NCI-H187 treated with DMSO at 0.1 percent for 48 hours (cell line): ENCODE measurements at places on chromosomes 6 and 20.
A peak's percentile ranks its signal among the peaks of the same experiment; 100 is the strongest.

- no peak for DNase-seq
Observed at GRCh38 chr6:89667872-89668556, 29.5 kb upstream of the LYRM2 start.

- no peak for DNase-seq
Observed at GRCh38 chr6:34370361-34370760, 22.1 kb downstream of the NUDT3 start.

GRCh38 chr6:38847497-38847896 is 132.4 kb downstream of the DNAH8 start:
- no peak for DNase-seq

- no peak for DNase-seq
Observed at GRCh38 chr6:63806573-63806913, 170.9 kb downstream of the PHF3 start.

GRCh38 chr6:158660333-158660754 is 10.5 kb downstream of the SYTL3 start:
- peak; percentile 93 for DNase-seq

DNA sequence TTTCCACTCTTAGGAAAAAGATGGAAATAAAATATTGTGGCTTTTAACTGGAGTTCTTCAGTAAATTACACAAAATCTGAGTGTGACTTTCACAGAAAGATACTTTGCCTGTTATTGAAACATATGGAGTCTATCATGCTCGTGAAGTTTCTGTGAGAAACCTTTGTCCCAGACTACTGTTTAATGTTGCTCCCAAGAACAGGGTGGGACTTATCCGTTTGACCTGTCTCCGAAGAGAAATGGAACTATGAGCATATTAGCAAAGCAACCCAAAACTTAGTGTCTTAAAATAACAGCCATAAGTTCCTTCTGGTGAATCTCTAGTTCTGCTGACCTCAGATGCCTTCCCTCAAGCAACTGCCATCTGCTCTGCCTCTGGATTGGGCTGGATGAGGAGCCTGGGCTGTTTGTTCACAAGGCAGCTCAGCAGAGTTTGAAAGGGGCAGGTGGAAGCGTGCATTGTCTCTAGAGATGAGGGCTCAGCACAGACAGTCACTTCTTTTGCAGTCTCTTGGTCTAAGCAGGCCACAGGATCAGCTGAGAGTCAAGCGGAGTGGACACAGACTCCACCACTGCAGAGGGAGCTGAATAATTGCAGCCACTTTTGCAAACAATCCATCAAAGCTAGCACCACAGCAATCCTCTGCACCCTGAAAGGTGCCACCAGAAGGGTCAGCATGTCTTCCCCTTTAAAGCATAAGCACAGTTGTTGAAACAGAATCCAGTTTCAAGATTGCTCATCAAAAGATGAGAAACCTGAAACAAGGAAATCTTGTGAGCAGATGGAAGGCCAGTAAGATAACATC is 52.8 kb downstream of the MYB start:
- DNase-seq: no peak

- DNase-seq: no peak
Observed at GRCh38 chr6:150710236-150710635, 110.6 kb downstream of the PLEKHG1 start.

DNA sequence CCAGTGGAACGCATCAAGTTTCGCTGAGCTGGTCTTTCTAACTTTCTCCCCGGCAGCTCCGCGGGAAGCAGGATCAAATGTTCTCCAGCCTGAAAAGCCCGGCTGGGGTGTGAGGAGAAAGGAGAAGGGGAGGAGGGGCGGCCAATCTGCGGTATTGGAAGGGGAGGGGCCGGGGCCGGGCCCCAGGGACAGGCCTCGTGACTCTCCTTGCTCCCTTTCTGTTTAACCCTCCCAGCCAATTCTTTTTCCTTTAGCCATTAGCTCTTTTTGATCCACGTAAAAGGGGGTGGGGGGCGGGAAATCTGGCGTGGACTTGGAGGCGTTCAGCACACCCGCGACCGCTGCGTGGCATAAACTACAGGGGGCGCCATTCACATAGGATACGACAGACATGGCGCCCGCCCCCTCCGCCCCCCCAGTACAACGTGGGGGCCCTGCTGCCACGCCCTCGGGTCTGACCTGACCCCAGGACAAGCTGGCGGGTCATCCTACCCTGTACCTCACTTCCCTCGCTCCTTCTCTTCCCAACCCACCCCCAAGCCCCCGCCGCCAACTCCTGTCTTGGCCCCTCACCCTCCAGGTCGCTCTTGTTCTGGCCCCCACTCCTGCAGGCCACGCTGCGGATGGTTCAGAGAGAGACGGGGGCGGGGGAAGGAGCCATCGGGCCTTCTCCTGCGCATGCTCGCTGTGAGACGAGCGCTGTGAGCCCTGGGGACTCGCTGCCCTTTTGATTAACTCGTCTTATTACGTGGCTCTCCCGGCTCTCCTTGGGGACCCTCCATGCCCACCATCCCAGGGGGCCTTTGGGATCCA is 7.8 kb upstream of the MDGA1 start:
- peak; percentile 50 for DNase-seq

- DNase-seq: no peak
Observed at GRCh38 chr6:144285798-144286502, 815 bp downstream of the UTRN start.

GRCh38 chr6:28215425-28215824 is 9.7 kb upstream of the ZSCAN9 start:
- DNase-seq: no peak

DNA sequence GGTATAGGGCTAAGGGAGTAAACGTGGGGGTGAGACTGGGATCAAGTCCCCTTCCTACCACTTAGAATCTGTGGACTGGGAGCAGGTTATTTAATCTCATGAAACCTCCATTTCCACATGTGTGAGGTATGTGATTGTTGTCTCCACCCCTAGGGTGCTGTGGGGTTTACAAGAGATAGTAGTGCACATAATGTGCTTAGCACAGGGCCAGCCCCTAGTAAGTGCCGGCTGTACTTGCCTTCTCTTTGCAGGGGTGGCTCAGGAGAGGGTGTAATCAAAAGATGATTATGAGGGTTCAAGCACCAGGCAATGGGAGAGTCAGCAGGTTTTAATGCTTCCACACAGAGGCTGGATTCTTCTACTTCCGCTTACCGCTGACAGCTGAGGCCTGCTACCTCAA is 6.9 kb downstream of the NT5E start:
- no peak for DNase-seq

GRCh38 chr6:131164506-131164905 is 29.2 kb downstream of the AKAP7 start:
- no peak for DNase-seq

DNA sequence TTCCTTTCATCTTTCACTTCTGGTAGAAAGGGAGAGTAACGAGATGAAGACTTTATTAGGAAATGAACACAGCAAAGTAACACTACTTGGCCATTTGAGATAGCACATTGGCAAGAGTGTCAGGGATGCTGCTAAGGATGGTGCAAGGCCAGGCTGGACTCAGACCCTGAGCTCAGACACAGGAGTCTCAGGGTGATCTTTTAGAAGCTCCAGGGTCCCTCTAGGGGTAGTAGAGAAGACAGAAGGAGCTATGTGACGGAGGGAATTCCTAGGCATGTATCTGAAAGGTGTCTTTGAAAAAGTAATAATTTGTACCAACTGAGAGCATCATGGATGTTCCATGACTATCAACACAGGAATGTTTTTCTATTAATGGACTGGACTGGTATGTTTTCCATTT is 436.5 kb downstream of the DHX35 start:
- no peak for DNase-seq

DNA sequence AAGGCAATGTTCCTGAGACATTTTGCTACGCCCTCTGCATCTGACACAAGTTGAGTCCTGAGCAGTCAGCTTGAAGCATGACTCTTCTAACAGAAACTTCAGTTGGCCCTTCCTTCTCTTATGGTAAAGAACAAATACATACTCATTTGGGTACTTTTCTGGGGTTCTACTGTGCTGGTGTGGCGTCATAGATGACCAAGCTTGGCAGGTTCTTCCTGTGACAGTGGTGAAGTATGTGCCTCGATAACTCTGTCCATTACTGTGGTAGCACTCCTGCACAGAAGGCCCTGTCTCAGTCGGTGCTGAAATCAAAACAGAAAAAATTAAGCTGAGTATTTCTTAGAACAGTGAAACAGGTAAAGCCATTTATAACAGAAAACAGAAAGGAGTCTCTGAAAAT is 152.5 kb downstream of the SLC22A3 start:
- DNase-seq: no peak

DNA sequence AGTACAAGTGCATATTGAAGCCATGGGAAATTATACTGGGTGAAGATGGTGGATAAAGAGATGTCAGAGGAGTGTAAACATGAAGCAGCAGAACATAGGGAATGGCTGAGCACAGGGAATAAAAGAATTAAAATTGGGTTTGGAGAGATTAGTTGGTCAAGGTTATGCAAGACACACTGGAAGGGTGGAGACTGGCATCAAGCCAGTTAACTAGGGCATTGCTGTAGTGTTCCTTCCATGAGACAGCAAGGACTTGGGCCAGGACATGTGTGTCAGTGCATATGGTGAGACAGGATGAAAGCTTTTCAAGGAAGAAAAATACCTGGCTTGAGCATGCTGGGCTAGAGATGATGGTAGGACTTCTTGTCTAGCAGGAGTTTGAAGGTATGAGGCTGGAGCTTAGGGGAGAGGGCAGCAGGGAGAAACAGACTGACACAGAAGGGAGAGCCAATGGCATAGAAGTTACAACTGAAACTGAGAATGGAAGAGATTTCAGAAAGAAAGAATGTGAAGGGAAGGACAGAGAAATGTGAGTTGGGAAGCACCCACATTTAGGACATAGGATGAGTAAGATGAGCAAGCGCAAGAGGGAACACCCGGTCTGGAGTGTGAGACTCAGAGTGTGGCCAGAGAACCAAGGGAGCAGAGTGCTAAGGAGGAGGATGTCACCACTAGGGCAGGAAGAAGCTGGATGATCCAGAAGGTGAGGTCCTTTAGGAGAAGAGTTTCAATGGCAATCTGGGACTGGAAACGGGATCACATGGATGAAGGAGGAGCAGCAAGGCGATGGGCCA is 14.5 kb upstream of the TMEM170B start:
- DNase-seq: no peak

DNA sequence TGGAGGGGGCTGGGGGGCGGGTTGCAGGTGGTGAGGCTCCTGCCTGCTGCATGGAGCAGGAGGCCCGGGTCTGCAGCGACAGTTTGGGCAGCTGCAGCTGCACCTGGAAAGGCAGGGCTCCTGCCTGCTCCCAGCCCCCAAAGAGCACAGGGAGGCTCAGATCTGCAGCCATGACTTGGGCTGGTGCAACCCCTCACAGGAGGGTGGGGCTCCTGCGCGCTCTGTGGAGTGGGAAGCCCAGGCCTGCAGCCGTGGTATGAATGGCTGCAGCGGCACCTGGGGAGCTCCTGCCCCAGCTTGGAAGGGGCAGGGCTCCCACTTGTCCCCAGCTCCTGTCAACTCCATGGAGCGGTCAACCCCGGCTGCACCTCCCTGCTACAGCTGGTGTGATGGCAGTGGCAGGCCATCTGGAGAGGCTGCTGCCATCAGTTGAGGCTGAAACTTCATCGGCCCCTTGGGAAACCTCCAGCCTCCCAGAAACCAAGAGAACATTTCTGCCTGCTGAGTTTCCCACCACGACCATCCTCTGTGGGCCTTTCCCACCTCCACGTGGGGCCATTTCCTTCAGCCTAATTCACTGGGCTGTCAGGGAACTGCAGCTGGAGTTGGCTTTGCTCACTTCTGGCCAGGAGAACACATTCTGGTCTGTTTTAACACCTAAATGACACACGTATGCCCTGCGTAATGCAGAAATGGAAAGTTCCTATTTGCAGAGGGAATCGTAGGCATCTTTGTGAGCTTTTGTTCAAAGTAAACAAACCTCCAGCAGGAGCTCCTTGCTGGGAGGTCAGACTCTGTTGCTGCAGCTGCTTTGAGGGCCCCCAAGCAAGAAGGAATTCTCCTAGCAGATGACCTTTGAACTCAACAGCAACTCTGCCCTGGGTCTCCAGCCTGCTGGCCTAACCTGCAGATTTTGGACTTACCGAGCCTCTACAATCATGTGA is 429.0 kb downstream of the PREX1 start:
- no peak for DNase-seq

DNA sequence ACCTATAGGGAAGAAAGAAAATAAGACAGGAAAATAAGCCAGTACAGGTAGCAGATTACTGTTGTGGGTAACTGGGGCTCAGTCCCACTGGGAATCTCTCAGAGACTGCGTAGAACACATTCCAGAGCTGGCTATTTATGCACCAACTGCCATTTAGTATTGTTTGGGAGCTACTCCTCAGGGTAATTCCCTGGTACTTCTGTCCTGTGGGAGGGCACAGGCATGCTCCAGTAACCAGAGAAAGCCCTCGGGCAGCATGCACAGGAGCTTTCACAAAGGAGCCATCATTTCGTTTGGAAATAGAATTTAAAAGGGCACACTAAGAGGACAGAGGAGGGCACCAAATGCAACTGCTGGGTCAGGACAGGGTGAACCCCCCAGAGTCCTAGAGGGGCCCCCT is 148.0 kb upstream of the LRFN2 start:
- DNase-seq: no peak

DNA sequence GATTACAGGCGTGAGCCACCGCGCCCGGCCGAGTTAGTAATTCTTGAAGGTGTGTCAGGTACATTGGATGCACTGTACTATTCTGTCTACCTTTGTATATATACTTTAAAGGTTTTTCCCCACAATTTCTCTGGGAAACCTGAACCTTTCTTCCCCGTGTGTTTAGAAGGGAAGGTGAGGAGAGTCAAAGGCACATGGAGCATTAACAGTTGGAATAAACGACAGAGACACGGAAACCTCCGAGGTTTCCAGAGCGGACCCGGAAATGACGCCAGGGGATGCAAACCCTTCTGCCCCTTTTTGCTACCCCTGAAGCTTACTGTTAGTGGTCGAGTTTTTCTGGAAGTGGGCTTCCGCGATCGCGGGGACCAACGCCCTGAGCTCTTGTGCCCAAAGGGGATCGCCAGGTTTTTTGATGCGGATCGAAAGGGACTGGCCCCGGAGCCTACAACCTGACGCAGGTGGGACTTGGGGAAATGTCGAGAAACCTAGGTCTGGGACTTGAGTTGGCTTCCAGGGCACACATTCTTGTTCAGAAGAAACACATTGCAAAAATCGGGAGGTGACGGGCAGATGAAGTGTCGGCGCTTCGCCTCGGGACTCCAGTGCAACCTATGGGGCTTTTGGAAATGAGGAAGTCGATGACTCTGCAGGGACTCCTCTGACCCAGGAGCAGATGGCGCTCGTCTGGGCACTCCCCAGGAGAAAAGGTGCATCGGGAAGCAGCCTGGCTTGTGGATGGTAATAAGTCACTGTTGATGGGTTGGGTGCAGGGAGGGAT is 218.2 kb downstream of the OR2B2 start:
- peak; percentile 3 for DNase-seq

GRCh38 chr20:9829835-9830234 is 9.0 kb downstream of the PAK5 start:
- no peak for DNase-seq

- no peak for DNase-seq
Observed at GRCh38 chr20:23917024-23917725, 37.6 kb upstream of the CST5 start.

GRCh38 chr6:33834401-33835392 is 30.9 kb upstream of the MLN start:
- DNase-seq: no peak

- DNase-seq: no peak
Observed at GRCh38 chr20:3660262-3661059, 2.7 kb downstream of the GFRA4 start.
